Activated naive CD4-positive, alpha-beta T cell treated with Interleukin-2 at 50 U/mL for 16 hours (primary cell): ENCODE measurements at places on chromosomes 7 and 10.

DNA sequence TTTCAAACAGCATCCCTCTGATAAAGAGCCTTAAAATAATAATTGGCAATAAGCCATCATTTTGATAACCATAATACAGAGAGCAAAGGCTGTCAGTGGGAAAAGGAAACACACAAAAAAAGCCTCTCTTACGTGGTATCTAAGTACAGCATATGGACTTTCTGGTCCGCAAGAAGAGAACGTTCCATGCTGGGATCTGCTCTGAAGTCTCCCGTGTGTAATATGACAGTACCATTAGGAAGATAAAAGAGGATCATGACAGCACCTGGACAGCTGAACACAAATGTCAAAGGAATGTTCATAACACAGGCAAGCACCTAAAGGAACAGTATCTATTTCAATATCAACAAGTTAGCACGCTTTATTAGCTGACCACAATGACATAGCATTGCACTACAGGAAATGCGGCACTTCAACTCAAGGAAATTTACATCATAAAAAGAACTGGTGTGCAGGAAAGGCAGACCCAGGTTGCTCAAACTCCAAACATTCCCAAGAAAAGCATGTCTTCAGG lies 9.9 kb downstream of the DCLRE1A start:
- no peak for DNase-seq

GRCh38 chr7:74027683-74028320 lies at the start of gene ELN:
Gene ELN, plus strand, starts transcription at chr7:74028173. Its CDS starts 15 bp downstream, at chr7:74028188.
- no peak for DNase-seq

DNA sequence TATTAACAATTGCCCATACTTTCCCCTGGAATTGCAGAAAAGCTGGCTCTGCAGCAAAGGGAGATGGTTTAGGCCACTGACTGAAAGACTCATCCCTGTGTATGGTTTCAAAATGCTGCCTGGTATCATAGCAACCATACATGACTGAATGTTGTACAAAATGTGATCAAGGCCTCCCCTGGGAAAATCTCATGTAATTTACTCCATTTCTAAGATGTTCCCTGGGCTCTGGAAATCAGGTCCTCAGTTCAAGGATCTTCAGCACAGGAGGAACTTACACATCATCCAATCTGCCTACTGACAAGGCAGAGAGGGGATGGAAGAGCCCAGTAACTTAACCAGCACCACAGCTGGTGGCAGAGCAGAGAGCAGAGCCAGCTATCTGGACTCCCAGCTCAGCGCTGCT lies 111.8 kb downstream of the JAZF1 start:
- DNase-seq, result no peak

DNA sequence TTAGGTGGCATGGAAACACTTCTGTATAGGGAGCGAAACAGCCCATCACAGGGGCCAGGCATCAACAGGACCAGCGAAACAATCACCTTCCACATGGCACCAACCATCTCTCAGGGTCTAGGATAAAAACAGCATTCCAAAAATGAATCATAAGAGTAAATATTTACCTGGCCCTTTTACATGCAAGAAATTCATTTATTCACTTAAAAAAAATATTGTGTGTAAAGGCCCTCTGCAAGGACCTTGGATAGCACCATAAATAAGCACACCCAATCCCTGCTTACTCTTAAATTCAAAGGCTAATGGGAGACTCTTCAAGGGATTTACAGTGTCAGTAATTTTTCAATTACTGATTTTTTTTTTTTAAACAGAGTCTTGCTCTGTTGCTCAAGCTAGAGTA lies 25.4 kb downstream of the CPVL start:
- no peak for DNase-seq

- DNase-seq, result no peak
These were observed 50.7 kb upstream of the GHITM start for GRCh38 chr10:84088626-84089025.

DNA sequence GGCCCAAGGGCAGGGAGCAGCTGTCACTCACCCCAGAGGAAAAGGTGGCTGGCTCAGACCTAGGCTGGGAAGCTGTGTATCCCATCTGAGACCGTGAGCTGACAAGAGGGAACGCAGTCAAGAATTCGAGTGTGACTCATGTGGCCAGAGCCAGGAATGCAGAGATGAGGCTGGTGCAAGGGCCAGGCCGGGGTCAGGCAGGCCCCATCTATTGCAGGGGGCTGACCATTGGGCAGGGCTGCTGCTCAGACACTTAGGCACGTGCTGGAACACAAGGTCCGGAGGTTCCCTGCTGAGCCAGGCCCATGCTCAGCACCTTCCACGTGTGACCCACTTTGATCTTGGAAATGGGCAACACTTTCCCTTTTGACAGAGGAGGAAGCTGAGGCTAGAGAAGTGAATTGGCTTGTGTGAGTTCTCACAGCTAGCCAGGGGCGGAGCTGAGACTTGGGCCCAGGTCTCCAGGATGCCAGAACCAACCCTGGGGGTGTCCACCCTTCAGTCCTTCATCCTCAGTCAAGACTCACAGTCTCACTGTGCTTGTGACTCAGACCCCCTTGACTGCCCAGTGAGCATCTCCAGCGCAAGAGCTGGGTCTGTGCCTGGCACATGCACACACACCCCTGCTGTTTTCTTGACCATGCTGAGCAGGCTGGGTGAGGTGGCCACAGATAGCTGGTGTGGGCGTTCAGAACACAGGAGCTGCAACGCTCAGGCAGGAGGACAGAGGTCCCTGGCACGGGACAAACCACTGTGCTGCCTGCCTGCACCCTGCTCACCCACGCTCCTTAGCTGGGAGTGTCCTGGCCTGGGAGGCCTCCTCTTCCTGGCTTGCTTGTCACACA lies 47.6 kb upstream of the PPIF start:
- DNase-seq, result no peak

- DNase-seq, result peak; percentile 90
These were observed 68.1 kb upstream of the CDK6 start for GRCh38 chr7:92904244-92905131.

- DNase-seq, result no peak
These were observed 148.4 kb downstream of the ADAM12 start for GRCh38 chr10:126239844-126240243.

- no peak for DNase-seq
These were observed 3.5 kb upstream of the EN2 start for GRCh38 chr7:155454183-155455112.
